Stimulated activated CD8-positive, alpha-beta memory T cell treated with anti-CD3 and anti-CD28 coated beads, Interleukin-7, amount 100 ng/mL, for 1 hour (primary cell): ENCODE measurements at places on chromosomes 2 and 18.

- DNase-seq = no peak
Observed at GRCh38 chr2:3405307-3405706, 25.8 kb downstream of the TRAPPC12 start.

DNA sequence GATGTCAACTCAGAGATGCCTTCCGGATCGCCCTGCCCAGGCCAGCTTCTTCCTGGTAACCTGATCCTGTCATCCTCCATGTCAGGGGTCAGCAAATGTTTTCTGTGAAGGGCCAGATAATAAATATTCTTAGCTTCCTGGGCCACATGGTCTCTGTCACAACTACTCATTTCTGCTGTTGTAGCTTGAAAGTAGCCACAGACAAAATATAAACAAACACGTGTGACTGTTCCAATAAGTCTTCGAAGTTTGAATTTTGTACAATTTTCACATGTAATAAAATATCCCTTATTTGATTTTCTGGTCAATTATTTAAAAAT, 35.8 kb downstream of the ANXA4 start:
- no peak for DNase-seq

- DNase-seq = no peak
Observed at GRCh38 chr2:182133195-182133891, 147.7 kb downstream of the PPP1R1C start.

GRCh38 chr18:65748321-65748720, 2.5 kb upstream of the CDH7 start:
- no peak for DNase-seq

DNA sequence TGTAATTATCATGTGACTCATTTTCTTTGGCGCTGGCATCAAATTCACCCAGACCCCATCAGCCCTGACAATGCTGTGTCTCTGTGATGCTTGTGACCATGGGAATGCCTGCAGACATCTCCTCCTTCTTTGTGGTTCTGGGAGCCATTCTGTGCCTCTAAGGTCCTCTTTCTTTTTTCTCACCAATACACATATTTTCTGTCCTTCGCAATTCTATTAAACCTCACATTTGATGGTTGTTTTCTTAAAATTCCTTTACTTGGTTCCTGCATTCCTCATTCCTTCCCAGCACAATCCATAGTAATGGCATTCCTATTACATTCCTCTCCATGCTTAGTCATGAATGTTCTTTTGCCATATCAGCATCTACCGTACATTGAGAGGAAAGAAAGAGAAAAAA, 375.3 kb downstream of the PIK3C3 start:
- DNase-seq = no peak
